ENCODE measurements at places on chromosomes 12 and 14. TPM values are rescaled to one million over a fixed set of nuclear protein-coding genes. Genes with fewer than 3 reads are reported as not detected.

The RIN3 gene
- total RNA-seq: 61.3 TPM

The SERPINA9 gene
- 0.40 TPM for total RNA-seq

The TDRD9 gene
- total RNA-seq: 3.1 TPM

The SERPINA10 gene
- not detected for total RNA-seq

Measured in activated B cell treated with CpG ODN at 0.5 μM for 24 hours (primary cell).